ENCODE measurements at places on chromosomes 11 and 22.

DNA sequence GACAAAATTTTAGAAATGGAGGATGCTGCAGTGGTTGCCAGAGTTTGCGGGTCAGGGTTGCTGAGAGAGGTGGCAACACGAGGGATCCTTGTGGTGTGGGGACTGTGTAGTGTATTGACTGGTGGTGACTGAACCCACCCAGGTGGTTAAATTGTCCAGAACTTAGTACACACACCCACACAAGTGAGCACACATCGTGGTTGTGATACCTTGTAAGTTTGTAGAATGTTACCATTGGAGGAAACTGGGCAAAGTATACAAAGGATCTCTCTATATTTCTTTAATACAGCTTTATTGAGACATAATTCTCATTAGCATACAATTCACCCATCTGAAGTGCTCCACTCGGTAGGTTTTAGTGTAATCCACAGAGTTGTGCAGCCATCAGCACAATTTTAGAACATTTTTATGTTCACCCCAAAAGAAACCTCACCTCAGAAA lies 56.1 kb downstream of the MED15 start:
- DNase-seq: no peak

GRCh38 chr11:59842316-59842715 lies 3.0 kb downstream of the CBLIF start:
- DNase-seq: no peak

- DNase-seq: no peak
These were observed 8.9 kb upstream of the CHKA start for GRCh38 chr11:68130121-68130520.

- no peak for DNase-seq
These were observed 70.3 kb upstream of the BDNF start for GRCh38 chr11:27770576-27770975.

DNA sequence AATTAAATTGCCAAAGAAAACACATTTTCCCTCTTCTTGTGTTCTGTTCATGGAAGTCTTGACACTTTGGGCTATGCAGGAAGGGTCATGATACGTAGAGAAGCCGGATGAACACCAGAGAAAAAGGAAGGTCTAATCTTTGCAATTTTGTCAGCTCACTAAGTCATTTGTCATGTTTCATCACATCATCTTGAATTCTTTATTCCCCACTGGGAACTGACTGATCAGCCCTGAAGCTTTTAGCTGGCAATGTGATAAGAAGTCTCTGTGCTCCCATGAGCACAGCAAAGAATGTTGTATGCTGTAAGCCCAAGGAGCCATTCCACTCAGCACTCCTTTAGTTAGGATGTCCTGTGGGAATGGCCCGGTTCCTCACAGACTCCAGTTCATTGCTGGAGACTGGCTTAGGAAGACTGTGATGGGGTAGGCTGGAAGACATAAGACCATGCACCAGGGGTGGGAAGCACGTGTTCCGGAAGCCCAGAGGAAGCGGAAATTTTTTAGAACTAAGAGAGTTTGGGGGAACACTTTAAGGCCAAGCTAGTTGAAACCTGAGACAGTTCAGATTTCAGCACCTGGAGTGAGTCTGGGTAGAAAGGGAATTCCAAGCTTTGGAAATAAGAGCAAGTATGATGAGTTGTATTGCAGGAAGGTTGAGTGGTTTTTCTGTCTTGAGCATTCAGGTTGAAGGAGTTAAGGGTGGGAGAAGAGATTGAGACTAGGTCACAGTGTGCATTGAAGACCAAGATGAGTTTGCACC lies 306.7 kb upstream of the MTNR1B start:
- DNase-seq: no peak

GRCh38 chr11:86180851-86181250 lies 63.7 kb upstream of the EED start:
- no peak for DNase-seq

GRCh38 chr11:62875698-62876478 lies 4.8 kb upstream of the SLC3A2 start:
- peak; percentile 16 for DNase-seq

- DNase-seq: no peak
These were observed 13.4 kb downstream of the NEAT1 start for GRCh38 chr11:65435981-65436411.

DNA sequence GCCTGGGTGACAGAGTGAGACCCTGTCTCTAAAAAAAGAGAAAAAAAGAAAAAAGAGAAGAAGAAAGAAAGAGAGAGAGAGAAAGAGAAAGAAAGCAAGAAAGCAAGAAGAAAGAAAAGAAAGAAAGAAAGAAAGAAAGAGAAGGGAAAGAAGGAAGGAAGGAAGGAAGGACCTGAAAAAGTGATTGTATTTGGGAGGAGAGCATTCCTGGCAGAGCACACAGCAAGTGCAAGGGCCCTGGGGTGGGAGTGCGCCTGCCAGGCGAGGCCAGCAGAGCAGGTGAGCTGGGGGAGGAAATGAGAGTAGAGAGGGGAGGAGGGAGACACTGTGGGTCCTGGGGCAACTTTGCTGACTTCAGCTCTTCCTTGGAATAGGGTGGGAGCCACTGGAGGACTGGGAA lies 7.7 kb upstream of the CABP7 start:
- DNase-seq: no peak

DNA sequence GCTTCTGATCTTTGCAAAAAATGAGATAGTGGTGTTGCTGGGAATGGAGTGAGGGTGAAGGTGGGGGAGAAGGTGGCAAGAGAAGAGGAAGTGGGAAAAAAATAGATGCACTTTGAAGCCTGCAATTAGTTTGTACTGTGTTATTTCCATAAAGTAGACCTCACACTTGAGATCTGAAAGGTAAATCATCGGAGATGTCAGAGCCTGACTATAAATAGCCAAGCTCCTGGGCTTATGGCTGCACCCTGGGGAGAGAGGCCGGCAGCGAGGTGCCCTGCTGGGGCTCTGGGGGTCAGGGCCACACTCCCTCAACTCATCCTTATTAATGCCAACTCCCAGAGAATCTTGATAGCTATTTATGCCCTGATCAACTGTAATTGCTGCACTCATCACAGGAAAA lies 134.4 kb downstream of the NXPE2 start:
- DNase-seq: no peak

DNA sequence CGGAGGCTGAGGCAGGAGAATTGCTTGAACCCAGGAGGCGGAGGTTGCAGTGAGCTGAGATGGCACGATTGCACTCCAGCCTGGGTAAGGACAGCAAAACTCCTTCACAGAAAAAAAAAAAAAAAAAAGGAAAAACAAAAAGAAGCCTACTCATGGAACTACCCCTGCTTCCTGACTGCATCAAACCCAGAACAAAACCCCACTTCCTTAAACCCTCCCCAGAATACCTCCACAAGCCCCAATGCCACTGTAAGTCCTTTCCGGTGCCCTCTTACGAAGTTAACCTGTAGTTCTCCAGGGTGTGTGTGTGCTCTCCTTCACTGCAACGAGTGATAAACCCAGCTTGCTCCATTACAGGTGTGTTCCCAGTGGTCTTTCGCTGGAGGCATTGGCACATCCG lies 8.6 kb upstream of the TOLLIP start:
- DNase-seq: no peak

DNA sequence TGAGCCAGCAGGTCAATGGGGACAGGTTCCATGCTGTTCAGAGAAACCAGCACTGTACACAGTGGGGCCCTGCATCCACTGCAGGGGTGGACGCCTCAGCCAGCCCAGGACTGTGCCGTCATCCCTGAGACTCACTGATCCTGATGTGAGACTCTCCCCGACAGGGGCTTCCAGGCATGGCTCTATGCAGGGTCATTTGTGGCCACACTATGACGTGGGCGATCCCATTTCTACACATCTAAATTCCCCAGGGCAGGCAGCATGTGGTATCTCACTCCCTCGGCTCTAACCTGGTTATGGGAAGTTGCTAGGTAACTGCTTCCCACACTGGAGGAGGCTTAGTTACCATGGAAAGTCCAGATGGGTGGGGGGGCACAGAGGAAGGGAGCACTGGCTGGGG lies 14.2 kb upstream of the FAM83F start:
- DNase-seq: no peak

- no peak for DNase-seq
These were observed 129.8 kb downstream of the MRTFA start for GRCh38 chr22:40506762-40507161.

DNA sequence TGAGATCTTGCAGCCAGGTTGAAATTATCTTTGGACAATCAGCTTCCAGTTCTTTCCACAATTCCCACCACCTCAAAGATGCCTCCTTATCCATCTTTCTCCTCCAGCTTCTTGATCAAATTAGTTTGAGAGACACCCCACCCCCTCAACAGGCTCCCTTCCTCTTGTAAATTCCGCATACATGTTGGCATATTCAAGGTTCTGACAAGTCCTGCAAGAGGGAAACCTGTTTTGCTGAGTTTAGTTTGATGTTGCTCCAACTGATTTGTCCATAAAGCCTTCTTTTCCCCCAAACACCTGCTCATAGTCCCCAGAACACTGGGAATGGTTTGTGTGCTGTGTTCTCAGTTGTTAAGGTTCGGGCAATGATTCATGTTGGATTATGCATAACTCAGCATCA lies 73.6 kb downstream of the MYO18B start:
- no peak for DNase-seq

GRCh38 chr22:20403779-20404140 lies 9.8 kb downstream of the ZNF74 start:
- no peak for DNase-seq

- DNase-seq: no peak
These were observed 499 bp downstream of the LRRC56 start for GRCh38 chr11:537622-538430.

GRCh38 chr11:134581121-134581626 lies 169.1 kb upstream of the B3GAT1 start:
- no peak for DNase-seq

DNA sequence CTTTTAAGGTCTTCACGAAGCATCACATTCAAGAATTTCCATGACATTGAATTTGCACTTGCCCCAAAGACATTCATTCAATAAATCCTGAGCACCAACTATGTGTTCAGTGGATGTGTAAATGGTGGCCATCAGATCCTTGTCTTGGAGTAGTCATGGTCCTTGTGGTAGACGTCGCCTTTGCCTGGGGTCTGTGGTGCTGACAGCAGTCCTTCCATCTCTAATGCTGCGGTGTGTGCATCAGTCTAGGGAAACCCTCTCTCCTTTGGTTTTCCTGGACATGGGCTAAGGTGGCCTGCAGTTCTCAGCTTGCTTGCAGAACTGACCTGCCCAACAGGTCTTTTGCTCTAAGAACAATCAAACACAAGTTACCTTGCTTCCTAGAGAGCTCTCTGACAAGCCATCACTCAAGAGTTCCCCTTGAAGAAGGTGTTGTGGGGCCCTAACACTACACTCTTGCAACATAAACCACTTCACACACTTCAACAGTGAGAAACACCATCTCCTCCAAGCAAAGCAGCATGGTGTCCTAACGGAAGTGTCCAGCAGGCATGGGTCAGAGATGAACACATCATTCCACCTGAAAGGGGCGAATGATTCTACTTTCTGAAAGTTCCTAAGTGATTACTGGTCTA lies 72.1 kb downstream of the BUD13 start:
- no peak for DNase-seq

- DNase-seq: no peak
These were observed 40.3 kb downstream of the TPBGL start for GRCh38 chr11:75280770-75281468.

- DNase-seq: no peak
These were observed 139.0 kb upstream of the GUCY1A2 start for GRCh38 chr11:107157146-107157808.

GRCh38 chr22:48737461-48738203 lies 1090.0 kb downstream of the BRD1 start:
- DNase-seq: no peak

DNA sequence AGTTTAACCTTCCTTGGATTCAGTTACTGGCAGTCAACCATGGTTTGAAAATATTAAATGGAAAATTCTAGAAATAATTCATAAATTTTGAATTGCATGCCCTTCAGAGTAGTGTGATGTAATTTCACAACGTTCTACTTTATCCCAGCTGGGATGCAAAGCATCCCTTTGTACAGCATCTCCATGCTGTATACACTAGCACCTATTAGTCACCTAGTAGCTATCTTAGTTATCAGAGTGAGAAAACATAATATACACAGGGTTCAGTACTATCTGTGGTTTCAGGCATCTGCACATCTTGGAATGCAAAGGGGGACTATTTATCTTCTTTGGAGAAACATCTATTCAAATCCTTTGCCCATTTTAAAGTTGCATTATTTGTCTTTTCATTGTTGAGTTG lies 30.8 kb downstream of the CBL start:
- DNase-seq: no peak

- no peak for DNase-seq
These were observed 27.0 kb downstream of the SGSM3 start for GRCh38 chr22:40397396-40397795.

DNA sequence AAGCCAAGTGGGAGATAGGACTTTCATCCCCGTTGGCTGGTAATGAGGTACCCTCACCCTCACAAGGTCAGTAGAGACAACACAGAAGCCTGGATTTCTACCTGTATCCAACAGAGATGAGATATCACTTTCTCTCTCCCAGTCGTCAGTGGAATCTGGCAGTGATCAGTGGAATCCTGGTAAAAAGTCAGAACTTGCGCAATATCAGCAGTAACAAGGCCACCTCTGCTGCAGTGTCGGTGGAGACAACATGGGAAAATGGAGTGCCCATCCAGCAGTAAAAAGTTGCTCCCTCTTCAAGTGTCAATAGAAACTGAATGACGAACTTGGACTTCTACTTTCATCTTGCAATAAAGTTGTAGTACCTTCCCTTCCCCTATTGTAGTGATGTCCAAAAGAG lies 615.9 kb downstream of the ETS1 start:
- DNase-seq: no peak

GRCh38 chr11:104198576-104198975 lies 34.6 kb upstream of the PDGFD start:
- DNase-seq: no peak

GRCh38 chr11:68040957-68041591 lies 2.2 kb downstream of the TCIRG1 start:
- no peak for DNase-seq

DNA sequence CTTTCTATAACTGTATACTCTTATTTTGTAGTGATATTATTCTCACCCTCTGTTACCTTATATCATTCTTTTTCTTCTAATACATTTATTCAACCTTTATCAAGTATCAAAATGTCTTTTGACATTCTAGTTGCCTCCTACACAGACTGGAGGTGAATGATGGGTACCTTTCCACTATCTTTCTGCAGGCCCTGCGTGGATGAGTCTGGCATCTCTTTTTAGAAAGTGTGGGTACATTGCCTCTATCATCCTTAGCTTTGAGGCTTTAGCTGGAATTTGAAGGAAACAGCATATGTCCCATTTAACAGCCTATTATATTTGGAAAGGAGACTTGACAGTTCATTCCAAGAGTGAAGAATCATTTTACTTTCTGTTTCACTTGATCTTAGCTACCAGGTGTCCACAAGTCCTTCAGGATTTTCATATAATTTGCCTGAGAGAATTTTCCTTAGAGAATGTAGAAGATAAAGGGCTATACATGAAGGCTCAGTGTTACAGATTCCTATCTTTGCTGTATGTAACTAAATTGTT lies 192.0 kb downstream of the CWF19L2 start:
- no peak for DNase-seq

GRCh38 chr11:15707194-15707593 lies 592.5 kb downstream of the INSC start:
- DNase-seq: no peak

- no peak for DNase-seq
These were observed 34.1 kb downstream of the ARAP1 start for GRCh38 chr11:72718101-72718501.
